Stimulated activated CD8-positive, alpha-beta memory T cell treated with anti-CD3 and anti-CD28 coated beads, Interleukin-4, amount 100 ng/mL, for 24 hours (primary cell): ENCODE measurements at places on chromosomes 5 and 9.

DNA sequence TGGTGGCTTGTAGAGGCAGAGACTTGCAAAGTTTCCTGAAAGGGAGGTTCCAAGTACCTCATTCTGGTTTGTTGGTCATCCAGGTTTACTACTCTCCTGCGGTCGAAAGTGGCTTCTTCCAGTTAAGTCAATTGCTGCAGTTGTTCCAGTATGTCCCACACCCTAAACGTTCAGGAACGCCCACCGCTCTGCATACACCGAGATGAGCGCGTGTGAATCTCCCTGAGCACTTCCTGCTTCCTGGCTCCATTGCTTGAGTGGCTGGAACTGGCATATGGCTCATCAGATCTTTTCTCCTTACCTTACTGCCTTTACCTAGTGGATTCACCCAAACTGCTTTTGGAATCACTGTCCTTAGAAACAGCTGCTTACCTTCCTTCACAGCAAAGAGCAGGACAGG, 59.1 kb upstream of the GLIS3 start:
- DNase-seq, result no peak

DNA sequence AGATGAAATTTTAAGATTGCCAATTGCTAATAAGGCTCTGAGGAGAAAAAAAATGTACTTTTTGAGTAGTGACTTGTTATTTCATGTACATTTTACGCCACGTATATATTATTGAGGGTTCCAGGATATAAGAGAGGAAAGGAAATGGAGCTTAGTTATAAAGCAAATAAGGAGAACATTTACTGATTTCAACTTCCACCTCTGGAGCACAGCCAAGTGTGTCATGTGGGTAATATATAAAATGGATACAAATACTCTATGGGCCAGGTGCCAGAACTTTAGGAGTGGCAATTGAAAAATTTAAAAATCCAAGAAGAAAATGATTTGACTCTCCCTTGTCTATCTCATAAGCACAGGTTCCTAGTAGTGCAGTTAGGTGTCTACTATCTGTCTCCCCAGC, 45.0 kb upstream of the VLDLR start:
- no peak for DNase-seq

GRCh38 chr9:69319324-69320025, 5.5 kb upstream of the ENTREP1 start:
- DNase-seq, result no peak

DNA sequence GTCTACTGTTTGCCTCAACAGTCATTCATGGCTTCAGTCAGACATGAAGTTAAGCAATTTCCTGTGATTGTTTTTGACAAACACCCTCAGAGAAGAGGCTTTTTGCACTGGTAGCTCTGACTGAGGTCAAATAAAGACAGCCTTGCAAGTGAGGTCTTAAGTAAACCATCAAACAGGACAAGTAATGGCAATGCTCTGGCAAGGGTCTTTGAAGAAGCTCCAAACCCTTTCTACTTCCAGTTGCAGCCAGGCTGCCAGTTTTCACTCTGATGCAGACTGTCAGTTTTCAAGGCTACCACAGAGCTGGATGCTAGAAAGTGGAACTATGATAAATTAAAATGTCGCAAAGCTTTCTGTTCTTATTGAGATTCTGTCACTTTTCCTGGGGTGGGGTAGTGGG, 421.5 kb upstream of the PTGER4 start:
- DNase-seq, result no peak

- peak; percentile 21 for DNase-seq
Observed at GRCh38 chr5:127564002-127564769, 46.7 kb downstream of the PRRC1 start.

GRCh38 chr9:81822301-81822865, 105.8 kb upstream of the SPATA31D4 start:
- DNase-seq, result no peak

- DNase-seq, result no peak
Observed at GRCh38 chr9:11086561-11086960, 473.8 kb upstream of the PTPRD start.

DNA sequence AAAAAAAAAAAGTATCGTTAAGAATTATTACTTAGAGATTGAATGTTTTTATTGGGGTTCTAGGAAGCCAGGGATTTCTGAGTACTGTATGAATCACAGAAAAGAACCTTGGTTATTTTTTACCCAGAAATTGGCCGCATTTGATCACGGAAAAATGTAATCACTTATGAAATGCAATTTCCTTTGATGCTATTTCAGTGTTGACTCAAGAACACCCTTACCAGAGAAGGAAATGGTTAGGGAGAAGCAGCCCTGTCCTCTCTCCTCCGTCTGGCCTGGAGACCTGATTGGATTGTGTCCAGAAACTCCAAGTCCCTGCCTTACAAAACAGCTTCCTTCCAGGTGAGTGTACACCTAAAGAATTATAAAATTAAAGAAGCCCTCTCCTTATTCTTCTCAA, 116.7 kb downstream of the MED10 start:
- no peak for DNase-seq

GRCh38 chr5:176394096-176394495, 5.5 kb downstream of the HIGD2A start:
- DNase-seq, result no peak

DNA sequence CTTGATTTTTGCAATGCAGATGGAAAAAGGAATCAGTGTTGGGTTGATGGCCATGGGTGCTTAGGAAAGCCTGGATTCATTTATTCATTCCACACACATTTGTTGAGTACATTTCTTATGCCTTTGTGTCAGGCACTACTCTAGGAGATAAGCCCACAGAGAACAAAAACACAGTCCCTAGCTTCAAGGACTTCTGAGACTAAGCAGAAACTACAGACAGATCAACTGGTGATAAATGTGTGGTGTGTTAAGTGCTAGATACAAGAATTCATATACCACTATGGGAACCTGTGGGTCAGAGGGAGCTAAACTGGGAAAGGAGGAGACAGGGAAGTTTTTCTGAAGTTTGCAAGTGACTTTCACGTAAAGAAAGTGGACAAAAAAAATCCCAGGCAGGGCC, 119.9 kb downstream of the CEMIP2 start:
- DNase-seq, result no peak

DNA sequence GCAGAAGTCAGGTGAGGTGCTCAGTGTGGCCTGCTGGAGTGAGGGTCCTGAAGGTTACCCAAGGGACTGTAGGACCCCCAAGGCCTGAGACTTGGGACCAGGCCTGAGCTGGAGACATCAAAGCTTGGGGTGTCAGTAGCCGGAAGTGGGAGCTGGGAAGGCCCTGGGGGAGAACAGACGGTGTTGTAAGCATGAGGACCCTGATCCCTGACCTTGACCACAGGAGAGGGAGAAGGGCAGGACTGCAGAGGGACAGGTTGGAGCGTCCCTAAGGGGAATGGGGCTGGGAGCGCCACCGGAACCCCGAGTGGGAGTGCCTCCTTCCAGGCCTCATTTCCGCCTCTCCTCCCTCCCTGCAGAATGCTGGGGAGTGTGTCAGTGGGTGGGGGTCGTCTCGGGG, 533 bp downstream of the TTC16 start:
- DNase-seq, result no peak
